ENCODE measurements at places on chromosomes 3 and 15.

GRCh38 chr3:11632564-11632963 is 11.2 kb downstream of the VGLL4 start:
- DNase-seq = no peak

- DNase-seq = no peak
Observed at GRCh38 chr3:139118835-139119234, 74.1 kb upstream of the PRR23C start.

- no peak for DNase-seq
Observed at GRCh38 chr3:71625676-71626075, 42.1 kb upstream of the FOXP1 start.

DNA sequence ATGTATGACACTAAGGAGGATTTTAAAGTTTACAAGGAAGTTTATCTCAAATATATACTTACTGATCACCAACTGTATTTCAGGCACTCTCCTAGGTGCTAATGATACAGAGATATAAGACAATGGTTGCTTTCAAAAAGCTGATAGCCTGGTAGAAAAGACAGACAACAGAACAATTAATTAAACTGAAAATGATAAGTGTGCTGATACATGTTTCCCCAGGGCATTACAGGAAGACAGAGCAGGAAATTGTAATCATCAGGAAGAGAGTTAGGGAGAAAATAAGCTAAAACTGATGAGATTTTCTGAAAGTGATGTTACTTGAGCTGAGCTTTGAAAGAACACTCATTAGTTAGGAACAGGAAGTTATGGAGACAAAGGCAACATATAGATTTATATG is 229.7 kb downstream of the RSRC1 start:
- no peak for DNase-seq

DNA sequence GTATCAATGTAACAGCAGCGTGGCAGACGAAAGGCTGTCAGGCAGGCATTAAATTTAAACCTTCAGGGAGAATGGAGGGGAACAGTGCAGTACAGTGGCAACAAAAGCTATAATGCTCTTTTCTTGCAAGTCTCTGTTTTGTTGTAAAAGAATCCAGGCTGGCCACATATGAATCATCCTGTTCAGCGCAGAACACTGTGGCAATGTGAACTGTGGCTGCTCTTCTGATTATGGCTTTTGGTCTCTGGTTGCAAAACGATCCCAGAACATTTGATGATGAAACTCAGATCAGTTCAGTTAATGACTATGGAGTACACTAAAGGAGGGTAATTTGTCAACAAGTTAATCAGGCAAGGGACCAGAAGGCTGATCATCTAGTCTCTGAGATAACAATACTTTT is 219.7 kb upstream of the SGO1 start:
- DNase-seq = no peak

GRCh38 chr3:45092132-45093031 is 53.8 kb downstream of the CDCP1 start:
- DNase-seq = no peak

DNA sequence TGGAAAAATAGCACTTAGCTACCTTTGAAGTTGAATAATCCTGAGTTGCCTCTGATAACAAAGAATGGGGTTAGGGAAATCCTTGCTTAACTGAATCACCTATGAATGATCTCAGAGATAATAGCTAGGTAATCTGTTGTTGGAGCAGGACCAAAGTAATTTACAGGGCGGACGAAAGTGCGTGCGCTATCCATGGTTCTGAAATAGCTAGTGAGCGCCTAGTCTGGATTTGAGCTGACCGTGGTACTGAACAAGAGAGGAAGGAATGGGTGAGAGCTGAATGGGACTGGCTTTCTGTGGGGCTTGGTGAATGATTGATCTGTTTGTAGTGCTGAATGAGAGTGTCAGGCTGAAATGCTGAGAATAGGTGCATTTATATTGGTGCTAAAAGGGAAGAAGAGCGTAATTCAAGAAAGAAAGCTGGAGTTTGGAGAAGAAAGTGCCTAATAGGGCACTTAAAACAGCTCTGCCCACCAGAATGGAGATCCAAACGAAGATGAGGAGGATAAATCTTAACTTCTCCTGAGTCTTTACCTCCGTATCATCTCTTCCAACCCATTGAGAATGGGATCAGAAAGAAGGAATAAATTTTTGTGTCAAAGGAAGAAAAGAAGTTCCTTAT is 10.1 kb downstream of the SCN10A start:
- DNase-seq = no peak

DNA sequence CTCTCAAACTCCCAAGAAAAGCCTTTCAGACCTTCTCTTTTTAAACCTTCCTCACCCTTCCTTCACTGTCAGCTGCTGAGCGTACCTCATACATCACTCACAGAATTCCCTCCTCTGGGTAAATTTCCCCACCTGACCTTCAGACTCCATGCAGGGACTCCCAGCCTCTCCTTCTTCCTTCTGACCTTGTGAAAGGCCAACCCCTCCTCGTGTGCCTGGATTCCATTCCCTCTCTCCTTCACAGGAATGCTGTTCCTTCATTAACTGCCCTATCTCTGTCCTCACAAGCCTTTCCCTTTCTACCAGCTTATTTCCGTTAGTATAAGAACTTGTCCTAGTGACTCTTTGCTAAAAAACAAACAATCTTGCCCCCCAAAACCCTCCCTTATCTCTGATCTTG is 69.7 kb upstream of the MME start:
- no peak for DNase-seq

- no peak for DNase-seq
Observed at GRCh38 chr3:168914662-168915061, 748.9 kb downstream of the MECOM start.

GRCh38 chr3:4505688-4506558 is 12.8 kb downstream of the ITPR1 start:
- no peak for DNase-seq

GRCh38 chr3:30350901-30351300 is 255.5 kb upstream of the TGFBR2 start:
- no peak for DNase-seq

DNA sequence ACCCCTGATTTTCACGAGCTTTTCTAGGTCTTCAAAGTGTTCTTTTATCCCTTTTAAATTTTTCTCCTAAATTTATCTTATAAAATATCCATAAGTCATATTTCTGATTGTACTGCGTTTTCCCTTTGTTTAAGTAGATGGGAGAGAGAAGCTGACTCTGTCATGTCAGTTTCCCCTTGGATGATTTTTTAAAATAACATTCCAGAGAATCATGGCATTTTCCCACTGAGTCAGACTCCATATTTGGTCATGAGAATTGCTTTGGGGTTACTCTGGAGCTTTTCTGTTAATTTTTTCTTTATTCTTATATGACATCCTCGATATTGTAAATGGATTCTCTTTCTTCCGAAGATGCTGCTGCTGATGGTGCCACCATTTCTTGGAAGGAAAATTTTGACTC is 28.6 kb upstream of the UMPS start:
- no peak for DNase-seq

DNA sequence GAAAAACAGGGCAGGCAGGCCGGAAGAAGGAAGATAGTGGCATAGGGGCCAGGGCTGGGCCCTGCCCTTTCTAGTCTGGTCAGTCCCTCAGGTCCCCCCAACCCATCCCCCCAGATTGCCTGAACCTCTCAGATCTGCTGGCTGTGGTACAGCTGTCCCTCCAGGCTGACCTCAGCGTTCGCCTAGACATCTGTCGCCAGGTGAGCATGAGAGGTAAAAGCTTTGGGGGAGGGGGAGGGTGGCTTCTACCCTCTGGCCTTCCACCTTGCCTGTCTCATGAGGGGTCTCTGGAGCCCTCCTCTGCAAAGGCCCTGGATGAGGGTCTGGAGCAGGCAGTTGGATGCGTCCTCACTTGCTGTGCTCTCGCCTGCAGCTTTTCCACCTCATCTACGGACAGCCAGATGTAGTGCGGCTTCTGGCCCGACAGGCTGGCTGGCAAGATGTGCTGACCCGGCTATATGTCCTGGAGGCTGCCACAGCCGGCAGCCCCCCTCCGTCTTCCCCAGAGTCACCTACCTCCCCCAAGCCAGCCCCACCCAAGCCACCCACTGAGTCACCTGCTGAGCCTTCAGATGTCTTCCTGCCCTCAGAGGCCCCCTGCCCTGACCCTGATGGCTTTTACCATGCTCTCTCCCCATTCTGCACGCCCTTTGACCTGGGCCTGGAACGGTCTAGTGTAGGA is 20.2 kb downstream of the NBEAL2 start:
- DNase-seq = no peak

DNA sequence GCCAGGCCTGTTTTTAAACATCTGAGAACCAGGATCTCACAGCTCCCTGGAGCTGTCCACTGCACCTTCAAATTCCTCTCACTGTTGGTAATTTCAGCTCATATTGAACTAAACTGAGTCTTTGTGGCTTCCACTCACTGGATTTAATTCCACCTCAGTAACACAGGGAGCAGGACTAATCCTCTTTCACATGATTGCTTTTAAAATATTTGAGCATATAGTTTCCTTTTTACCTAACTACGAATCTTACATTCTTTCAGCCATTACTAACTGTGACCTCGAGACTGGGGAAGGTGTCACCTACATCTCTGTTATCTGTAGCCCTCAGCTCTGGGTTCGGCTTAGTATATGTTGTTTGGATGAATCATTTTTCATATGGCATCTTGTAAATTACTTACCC is 194.3 kb upstream of the C2CD4B start:
- DNase-seq = no peak

DNA sequence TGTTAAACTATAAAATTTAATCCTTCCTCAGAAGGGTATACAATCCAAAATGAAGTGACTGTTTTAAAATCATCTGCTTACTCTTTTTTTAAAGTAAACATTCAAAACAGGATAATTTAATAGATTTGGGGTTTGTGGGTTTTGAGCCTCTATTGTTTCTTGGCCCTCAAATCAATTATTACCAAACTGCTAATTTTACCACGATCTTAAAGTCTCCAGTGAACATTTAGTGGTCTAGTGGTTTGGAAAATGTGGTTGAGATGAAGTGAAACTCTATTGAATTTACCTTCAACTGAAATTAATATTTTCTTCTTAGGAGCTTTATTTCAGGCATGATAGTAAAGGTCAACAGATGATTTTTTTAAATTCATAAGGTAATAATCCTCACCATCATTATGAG is 11.2 kb upstream of the ATP11B start:
- DNase-seq = no peak

Measured in activated T-cell treated with anti-CD3 and anti-CD28 coated beads for 24 hours (primary cell).